ENCODE measurements at places on chromosomes 7 and 10.

GRCh38 chr7:127988751-127989150 lies 42.5 kb downstream of the LRRC4 start:
- DNase-seq = no peak

- peak; percentile 48 for DNase-seq
Measured at GRCh38 chr7:727104-727805, at the start of gene PRKAR1B. PRKAR1B (minus strand) TSS chr7:727281; CDS start chr7:711505, 15,776 bp downstream.

DNA sequence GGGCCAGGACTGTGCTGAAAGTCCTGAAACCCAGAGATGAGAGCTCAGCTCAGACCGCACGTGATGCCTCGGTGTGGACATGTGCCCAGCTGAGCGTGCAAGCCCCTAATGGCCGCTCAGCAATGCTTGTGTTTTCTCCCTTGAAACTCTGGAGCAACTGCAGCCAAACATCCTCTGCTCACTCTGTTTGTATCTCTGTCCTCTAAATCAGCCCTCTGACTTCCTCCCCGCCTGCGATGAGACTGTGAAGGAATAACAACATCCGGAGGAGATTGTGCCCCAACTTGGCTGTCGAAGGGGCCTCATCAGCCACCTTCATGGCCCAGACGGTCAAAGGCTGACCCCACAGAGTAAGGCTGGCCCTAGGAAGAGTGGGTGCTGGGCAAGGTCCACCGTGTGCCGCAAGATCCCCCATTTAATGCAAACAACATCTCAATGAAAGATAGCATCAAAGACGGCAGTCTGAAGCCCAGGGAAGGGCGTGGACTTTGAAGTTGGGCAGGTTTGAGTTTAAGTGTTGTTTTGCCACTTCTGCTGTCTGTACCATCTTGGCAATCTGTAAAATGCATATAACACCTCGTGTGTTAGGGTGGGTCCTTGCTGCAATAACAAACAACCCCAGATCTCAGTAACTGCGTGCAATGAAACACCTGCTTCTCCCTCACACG lies 39.9 kb downstream of the CALML3 start:
- DNase-seq = no peak

GRCh38 chr7:124667312-124668153 lies 98.1 kb downstream of the GPR37 start:
- DNase-seq = peak; percentile 30

GRCh38 chr10:78960316-78960800 lies 108.4 kb upstream of the ZMIZ1 start:
- no peak for DNase-seq

DNA sequence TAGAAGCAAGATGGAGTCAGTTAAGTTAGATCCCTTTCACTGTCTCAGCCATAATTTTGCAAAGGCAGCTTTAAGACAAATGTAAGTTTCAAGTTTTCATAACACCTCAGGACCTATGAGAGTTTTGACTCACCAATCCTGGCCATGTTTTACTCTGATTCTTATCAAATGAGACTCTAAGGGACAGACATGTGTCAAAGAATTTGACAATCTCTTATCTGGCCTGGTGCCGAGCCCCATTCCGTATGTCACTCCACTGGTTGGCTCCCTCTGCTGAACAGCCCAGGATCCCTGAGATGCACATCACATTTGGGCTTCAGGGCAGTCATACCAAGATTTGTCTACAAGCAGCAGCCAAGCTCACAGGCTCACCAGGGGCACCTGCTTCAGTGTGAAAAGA lies 187.6 kb upstream of the STK17A start:
- no peak for DNase-seq

GRCh38 chr10:128725531-128725930 lies 599.3 kb upstream of the MKI67 start:
- no peak for DNase-seq

GRCh38 chr7:117588352-117588794 lies 108.5 kb downstream of the CFTR start:
- DNase-seq = no peak

- DNase-seq = no peak
Measured at GRCh38 chr7:77661816-77662215, 34.4 kb upstream of the RSBN1L start.

GRCh38 chr7:85341121-85341520 lies 154.3 kb upstream of the SEMA3D start:
- DNase-seq = no peak

- no peak for DNase-seq
Measured at GRCh38 chr7:86784765-86785164, 141.1 kb downstream of the GRM3 start.

DNA sequence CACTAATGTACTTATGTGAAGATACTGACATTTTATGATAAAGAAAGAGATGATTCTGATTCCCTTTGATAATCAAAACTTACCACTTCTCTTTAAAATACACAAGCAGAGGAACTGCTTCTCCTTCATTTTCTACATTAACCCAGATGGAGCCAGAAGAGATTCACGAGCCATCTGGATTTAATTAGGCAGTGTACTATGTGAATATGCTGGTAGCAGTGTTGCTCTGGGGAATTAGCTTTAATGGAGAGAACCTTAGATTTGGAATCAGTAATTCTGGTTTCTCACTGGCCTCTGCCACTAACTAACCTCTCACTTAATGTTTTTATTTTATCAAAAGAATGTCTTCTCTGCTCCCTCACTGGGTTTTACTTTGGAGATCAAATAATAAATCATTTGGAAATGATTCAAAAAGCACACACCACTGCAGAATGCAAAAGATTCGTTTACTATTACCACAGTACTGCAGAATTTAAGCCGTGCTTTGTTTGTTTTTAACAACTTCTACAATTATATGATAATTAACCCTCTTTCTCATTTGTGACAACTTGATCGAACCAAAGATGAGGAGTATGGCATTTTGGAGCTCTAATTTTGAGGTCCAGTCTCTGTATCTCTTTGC lies 77.5 kb upstream of the PHYHIPL start:
- no peak for DNase-seq

DNA sequence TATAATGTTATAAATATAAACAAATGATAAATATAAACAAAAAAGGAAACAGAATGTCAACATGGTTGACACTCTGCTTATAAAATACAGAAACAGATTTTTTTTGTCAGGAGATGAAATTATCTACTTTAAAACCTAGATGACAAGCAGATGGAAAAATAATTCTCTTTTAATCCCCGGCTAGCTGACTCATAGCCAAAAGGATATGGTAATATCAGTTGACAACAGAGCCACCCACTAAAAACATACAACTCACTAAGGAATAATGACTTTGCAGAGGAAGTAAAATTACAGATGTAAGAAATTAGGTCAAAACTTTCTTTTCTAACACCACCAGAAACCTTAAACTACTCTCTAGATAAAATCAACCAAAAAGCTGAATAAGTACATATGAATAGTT lies 131.1 kb upstream of the ABCB5 start:
- DNase-seq = no peak

DNA sequence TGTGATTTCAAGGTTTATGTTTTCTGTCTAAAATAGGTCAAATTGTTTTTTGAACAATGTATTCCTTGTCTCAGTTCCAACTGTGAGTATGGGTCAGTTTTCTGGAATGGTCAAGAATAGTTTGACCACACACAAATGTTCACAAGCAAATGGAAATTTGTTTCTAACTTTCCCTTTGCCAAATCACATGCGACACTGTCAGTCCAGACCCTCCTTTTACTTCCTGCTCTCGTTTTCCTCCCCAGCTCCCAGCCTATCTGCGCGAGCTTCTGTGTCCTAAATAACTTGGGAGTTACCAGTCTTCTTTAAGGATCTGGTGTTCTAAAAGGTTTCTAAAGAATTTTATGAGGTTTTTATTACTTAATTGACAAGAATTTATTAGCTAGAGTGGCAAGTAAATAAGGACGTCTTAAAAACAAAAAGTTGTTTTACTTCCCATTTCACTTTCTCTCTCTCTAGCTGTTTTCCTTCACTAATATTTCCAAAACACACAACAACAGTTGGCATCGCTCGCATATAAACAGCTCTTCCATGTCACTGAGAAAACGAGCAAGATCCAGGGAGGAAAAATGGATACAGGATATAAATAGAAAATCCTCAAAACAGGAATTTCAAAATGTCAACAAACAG lies 266.1 kb upstream of the KLF6 start:
- DNase-seq = no peak

DNA sequence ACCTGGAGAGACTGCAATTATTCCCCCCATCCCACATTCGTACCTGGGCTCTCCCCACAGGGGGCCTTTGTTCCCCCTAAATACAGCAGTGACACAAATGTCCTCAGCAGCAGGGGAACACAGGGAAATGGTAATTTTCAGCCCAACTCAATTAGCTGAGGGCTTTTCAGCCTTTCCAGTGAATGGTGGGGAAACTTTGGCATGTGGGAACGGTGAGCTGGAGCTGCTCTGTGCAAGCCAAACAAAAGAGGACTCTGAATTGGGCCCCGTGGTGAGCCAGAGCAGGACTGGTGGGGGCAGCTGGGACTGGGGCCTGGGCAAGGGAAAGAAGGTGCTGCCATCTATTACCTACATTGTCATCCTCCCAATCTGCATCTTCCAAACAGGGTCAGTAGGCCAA lies 51.0 kb downstream of the FBXW4 start:
- DNase-seq = no peak

GRCh38 chr10:58467931-58468635 lies 44.6 kb upstream of the BICC1 start:
- DNase-seq = no peak

DNA sequence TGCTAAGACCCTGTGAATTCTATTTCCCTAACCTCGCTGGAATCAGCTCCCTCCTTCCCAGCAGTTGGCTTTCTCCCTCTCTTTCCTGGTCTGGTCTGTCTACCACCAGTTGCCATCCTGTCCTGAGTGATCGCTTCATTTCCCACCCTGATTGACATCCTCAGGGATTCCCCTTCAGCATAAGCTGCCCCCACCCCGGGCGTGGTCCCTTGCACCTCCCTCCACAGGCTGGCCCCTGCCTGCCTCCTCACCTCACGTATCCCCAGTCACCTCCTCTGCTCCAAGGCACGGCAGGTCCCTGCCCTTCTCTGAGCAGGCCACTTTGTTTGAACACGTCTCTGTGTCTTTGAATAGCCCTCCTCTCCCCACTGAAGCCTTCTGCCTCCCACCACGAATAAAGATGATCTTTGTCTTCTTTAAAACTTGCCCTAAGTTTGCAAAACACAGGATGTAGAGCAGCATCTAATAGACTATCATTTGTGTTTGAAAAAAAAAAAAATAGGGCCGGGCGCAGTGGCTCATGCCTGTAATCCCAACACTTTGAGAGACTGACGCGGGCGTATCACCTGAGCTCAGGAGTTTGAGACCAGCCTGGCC lies 233.5 kb downstream of the CUX1 start:
- DNase-seq = no peak

GRCh38 chr7:22731766-22732165 lies 4.8 kb downstream of the IL6 start:
- DNase-seq = no peak

DNA sequence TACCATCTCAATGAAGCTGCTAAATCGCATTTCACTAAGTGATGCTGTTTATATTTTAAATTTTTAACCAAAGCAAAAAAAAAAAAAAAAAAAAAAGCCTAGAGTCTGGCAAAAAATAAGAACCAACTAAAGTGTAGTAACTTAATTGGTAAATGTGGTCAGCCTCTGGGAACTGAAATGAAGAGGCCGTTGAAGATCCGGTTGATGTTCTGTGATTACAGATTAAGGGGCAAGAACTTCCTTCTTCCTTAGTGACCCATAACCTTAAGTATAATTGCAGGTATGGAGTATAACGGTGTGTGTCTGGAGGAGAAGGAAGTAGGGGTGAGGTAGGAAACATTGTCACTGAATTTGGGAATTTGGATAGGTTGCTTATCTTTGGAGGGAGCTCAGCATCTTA lies 7.7 kb upstream of the SRGN start:
- DNase-seq = no peak

- no peak for DNase-seq
Measured at GRCh38 chr7:78516450-78516849, 717.9 kb downstream of the PHTF2 start.

GRCh38 chr7:32957326-32958045 lies at the start of gene FKBP9:
FKBP9 (plus strand) TSS chr7:32957440; CDS start chr7:32957574, 134 bp downstream.
- peak; percentile 67 for DNase-seq

DNA sequence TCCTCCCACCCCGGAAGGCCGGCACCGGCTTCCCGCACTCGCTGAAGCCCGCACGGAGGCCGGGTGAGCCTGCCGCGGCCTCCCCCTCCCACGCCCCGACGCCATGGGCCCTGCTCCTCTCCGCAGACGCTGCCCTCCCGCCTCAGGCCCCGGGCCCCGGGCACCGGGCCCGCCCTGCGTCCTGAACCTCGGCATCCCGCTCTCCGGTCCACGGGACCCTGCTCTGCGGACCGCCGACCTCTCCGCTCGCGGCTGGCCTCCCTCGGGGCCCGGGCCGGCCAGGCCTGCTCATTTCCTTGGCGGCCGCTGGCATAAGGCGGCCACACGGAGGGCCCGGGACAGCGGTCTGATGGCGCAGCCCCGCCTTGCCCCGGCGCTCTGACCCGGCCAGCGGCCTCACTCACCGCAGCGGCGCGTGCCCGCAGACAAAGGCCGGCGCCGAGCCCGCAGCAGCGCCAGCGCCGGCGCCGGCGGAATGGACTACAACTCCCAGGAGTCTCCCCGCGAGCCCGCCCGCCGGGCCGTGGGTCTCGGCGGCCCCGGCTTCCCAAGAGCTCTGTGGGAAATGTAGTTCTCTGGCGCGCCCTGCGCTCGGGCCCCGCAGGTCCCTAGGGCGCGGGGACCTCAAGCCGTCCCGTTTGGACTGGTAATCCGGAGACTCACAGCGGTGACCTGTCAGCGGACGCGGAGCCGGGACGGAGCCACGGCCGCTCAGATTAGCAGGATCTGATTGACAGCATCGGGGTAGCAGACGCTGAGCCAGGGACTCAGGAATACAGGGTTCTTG lies at the start of gene ZNF32:
Gene ZNF32, minus strand, starts transcription at position 484 of the 787 bp plus-strand sequence. CDS start 2,748 bp downstream, outside the sequence.
- DNase-seq = peak; percentile 32

GRCh38 chr10:121484816-121485215 lies 113.4 kb downstream of the FGFR2 start:
- no peak for DNase-seq

- DNase-seq = no peak
Measured at GRCh38 chr7:112908086-112908485, 117.9 kb upstream of the TMEM168 start.

DNA sequence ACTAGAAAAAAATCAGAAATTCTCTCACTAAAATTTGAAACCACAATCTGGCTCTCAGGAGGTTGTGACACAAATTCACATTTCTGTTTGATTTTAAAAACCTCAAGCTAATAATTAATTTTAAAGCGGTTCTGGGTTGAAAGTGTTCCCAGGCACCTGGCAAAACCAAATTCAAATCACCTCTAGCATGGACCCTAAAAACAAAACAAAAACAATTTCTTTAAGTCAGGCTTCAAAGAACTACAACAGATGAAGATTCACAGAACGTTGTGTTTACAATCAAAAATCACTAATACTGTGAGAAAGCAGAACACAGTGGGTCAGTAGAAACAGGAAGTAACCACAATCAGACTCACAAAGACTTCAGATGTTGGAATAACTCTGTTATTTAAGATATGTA lies 7.2 kb upstream of the RELN start:
- no peak for DNase-seq

GRCh38 chr10:62068464-62068863 lies 167.0 kb downstream of the ARID5B start:
- no peak for DNase-seq

GRCh38 chr10:125687507-125688185 lies 4.7 kb upstream of the TEX36 start:
- no peak for DNase-seq

Measured in NCI-H1105 (cell line).